ENCODE measurements at places on chromosomes 2 and 18. TPM values are rescaled to one million over a fixed set of nuclear protein-coding genes. Genes with fewer than 3 reads are reported as not detected.

DNA sequence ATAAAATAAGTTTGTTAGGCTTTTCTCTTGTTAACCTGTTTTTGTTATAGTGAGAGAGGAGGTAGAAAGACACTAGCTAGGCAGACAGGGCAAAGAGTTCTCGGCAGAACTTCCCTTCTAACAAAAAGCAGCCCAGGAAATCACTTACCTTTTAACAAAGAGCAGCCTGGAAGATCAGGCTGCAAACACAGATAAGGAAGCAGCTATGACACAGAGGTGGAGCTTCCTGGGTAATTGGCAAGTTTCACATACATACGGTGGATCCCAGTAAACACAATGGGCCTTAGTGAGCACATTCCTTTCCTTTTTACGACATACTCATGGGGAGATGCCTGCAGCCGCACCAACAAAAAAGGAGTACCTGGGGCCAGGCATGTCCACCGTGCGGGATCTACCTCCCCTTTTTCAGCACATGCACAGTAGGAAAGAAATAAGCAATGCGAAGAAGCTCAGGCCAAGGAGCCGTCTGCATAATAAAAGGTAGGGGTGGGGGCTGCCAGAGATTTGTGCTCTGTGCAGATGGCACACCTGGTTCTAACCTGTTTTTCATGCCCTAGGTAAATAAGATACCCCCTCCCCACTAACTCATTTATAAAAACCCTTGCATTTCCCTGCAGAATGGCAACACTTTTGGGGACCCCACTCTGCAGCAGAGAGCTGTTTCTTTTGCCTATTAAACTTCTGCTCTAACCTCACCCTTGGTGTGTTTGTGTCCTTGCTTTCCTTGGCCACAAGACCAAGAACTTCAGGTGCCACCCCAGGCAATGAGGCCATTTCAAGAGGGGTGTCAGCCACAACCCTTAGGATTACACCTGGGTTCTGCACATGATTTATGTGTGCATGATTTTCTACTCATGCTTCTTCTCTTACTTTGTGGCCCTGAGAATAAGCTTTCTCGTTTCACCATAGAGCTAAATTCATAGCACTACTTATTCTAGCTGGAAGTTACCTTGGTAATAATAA is 26.5 kb downstream of the MDH1 start:
- peaks cover 7% of the 10 kb centered on the region for H3K4me1 ChIP-seq
- DNase-seq, result no peak
- no peaks in the 10 kb centered on the region for H3K36me3 ChIP-seq

Gene PAX3
- total RNA-seq, result 2.3 TPM

Gene FSHR
- total RNA-seq, result not detected

- H3K4me1 ChIP-seq, result peaks cover 16% of the 10 kb centered on the region
- no peak overlapping the region for H3K4me3 ChIP-seq
- H3K36me3 ChIP-seq, result no peaks in the 10 kb centered on the region
- no peak for DNase-seq
- peaks cover 12% of the 10 kb centered on the region for H3K27me3 ChIP-seq
Measured at GRCh38 chr2:15588329-15588919, 3.2 kb upstream of the DDX1 start.

GRCh38 chr2:176156301-176156806 is 753 bp upstream of the HOXD3 start:
- DNase-seq, result no peak
- H3K27me3 ChIP-seq, result peaks cover 81% of the 10 kb centered on the region
- H3K27ac ChIP-seq, result no peak overlapping the region
- no peaks in the 10 kb centered on the region for H3K36me3 ChIP-seq
- no peak overlapping the region for H3K4me3 ChIP-seq
- peaks cover 14% of the 10 kb centered on the region for H3K4me1 ChIP-seq
